Ovary (tissue), 10 donors: ENCODE measurements at places on chromosomes 11 and 22. TPM values are rescaled to one million over a fixed set of nuclear protein-coding genes. Genes with fewer than 3 reads are reported as not detected.

DNA sequence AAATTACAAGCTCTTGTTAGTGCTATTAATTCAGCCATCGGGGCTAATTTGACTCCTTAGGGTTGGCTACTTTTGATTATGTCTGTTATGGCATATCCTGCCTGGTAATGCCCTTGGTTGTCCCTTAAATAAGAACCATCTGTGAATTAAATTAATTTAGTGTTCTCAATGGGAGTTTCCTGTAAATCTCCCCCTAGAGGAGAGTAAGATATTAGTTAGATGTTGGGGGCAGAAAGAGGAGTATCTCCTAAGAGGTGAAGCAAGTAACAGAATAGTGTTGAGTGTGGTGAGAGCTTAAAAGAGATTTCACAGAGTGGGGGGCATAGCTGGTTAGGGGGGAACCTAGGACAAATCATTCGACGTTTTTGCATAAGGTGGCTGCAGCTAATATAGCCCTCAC is 1126.9 kb downstream of the JRKL start:
- DNase-seq = no peak

DNA sequence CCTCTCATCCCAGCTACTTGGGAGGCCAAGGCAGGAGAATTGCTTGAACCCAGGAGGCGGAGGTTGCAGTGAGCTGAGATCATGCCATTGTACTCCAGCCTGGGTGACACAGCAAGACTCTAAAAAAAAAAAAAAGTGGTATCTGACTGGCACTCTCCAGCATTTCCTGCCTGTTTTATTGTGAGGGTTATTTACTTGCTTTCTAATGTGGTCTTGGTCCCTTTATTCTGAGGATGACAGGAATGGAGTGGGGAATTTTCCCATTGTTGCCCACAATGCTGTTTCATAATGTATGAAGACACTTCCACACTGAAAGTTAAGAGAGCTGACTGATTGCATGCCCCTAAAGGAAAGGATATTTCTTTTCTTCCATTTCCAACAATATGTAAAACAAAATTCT is 286.5 kb upstream of the MTNR1B start:
- DNase-seq = no peak

DNA sequence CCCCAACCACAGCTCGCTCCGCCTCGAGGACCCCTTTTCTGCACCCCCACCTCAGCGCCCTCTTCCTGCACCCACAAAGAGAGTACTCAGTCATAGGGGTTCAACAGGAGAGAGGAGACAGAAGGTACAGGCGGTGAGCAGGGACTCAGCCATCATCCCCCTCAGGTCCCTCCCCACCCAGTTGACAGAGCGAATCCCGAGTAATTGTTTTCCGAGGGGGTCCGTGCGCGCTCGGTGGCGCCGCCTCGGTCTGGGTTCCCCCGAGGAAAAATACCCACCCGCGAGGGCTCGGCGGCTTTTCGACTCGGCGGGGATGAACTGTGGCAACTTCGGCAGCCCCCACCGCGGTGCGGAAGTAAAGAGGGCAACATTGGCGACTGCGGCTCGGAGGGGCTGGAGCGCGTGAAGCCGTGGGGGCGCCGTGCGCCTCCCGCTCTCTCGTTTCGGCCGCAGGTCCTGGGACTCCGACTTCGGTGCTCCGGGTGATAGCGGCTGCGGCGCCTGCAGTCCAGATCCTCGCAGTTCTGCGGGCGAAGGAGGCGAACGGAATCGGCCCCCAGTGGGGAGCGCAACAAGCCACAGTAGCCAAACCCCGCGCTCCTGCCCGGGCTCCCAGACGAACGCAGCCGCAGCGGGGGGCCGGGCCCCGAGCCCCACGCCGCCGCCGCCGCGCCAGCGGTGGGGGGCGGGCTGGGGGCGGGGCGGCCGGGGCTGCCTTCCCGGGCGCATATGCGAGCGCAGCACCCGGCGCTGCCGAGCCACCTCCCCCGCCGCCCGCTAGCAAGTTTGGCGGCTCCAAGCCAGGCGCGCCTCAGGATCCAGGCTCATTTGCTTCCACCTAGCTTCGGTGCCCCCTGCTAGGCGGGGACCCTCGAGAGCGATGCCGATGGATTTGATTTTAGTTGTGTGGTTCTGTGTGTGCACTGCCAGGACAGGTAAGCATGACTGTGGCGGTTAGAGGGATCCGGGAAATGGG is at the start of gene NELL1:
Gene NELL1 (plus strand): TSS at position 743 of the 976 bp plus-strand sequence.
- no peak for DNase-seq

- DNase-seq = no peak
Observed at GRCh38 chr11:8227156-8228152, 36.2 kb downstream of the LMO1 start.

- DNase-seq = no peak
Observed at GRCh38 chr11:12187399-12187798, 77.0 kb downstream of the MICAL2 start.

DNA sequence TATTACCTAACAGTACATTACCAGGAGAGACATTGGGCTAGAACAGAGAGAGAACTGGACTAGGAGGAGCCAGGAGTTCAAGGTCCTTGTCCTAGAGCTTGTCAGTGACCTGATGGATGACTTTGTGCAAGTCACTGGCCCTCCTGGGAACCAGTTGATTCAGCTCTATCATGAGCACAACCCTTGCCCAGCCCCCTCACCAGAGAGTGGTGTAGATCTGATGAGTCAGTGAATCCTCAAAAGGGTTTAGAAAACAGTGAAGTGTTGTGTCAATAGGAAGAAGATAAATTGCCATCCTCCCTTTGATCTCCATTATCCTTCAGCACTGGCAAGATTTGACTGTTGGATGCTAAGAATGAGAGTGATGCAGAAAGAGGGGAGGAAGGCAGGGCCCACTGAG is 24.3 kb downstream of the NEU3 start:
- no peak for DNase-seq

GRCh38 chr11:83778596-83778995 is 492.4 kb upstream of the CCDC90B start:
- DNase-seq = no peak

GRCh38 chr11:126597041-126597440 is 241.6 kb downstream of the ST3GAL4 start:
- DNase-seq = no peak

- DNase-seq = no peak
Observed at GRCh38 chr22:46966495-46966845, 204.0 kb downstream of the TBC1D22A start.

TAGLN gene
- total RNA-seq = 1,995 TPM

TENM4 gene
- total RNA-seq = 61.2 TPM

OTOG gene
- not detected for total RNA-seq

NCAM1 gene
- total RNA-seq = 133 TPM

NAP1L4 gene
- 102 TPM for total RNA-seq
